ENCODE measurements at places on chromosomes 3 and 15. TPM values are rescaled to one million over a fixed set of nuclear protein-coding genes. Genes with fewer than 3 reads are reported as not detected.

DNA sequence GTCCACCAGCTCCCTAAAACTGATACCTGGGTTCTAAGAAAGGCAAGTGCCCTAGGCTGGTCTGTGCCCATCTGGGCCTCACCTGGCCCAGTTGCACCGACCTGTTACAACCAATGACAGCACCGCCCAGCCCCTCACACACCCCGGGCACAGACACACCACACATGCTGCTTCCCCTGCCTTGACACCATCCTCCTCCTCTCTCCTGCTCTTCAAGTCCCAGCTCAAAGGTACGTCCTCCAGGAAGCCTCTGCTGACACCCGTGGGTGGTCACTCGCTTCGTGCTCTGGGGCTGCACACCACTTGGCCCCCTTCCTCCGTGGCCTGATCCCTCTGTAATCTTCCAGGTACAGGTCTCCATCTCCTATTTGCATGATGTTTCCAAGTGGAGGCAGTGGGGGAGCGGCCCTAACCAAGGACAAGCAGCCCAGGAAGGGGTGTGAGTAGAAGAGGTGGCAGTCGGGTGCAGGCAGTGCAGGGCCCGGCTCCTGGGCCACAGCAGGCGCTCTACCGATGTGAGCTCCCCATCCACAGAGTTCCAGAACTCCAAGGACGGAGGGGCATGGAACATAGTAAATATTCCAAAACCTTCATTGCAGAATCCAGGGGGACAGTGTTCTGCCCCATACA, 144.6 kb downstream of the NUP210 start:
- DNase-seq = no peak

ARGFX gene
- polyA plus RNA-seq = not detected

DNA sequence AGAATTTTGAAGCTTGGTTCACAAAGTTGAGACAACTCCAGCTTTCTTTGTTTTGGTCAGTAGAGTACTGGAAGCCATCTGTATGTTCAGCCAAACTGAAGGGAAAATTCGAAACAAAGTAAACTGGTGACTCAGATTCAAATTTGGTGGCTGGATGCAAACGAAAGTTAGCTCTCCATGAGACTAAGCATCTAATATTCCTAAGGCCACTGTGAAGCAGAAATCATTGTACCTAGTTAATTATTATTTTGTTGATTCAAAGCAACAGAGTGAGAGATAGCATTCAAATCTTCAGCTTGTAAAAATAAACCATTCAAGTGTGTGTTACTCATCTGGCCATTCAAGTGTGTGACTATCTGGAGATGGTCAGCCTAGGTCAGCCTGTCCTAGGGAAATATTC, 42.1 kb downstream of the NR2F2 start:
- no peak for DNase-seq

- DNase-seq = no peak
These were observed 47.5 kb upstream of the FRMD4B start for GRCh38 chr3:69433121-69433968.

MITF gene
- polyA plus RNA-seq = 40.7 TPM

GRCh38 chr15:70049701-70050301, 47.9 kb downstream of the TLE3 start:
- DNase-seq = no peak

DNA sequence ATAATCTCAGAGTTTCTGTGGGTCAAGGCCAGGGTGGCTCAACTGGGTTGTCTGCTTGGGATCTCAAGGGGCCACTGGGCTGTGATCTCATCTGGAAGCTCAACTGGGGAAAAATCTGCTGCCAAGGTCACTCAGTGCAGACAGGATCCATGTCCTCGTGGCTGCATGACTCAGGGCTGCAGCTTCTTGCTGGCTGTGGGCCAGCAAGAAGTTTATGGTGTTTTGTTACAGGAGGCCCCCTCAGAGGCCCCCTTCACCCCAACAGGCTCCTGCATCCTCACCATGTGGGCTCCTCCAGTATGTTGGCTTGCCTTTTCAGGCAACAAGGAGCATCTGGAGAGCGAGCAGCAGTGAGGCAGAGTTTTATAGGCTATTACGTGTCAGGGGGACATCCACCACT, 14.6 kb downstream of the OCA2 start:
- DNase-seq = no peak

PLSCR2 gene
- 1.0 TPM for polyA plus RNA-seq

DNA sequence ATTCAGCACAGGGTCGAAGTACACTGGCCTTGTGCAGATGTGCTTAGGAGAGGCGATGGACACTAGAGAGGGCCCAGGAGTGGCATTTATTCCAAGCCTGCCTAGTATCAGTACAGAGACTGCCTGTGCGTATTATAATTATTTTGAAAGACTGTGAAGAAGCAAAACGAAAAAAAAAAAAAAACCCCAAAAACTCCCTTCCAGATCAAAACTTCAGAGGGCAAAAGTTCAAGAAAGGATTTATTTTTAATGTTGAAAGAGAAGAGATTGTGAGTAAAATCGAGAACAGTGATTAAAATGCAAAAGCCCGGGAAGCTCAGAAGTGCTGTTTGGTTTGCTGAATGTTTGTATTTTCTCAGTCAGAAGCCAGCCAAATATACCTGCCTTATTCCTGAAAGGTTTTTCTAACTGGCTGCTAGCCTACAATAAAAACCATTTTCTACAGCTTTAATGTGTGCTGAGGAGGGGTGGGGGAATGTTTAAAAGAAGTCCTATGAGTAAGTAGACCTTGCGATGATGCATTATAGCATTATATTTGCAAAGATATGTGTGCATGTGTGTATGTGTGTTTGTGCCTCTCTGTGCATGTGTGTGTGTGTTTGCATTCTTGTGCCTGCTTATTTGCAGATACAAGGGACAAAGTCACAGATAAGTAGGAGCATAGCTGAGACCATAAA, 19.3 kb upstream of the LZTFL1 start:
- DNase-seq = no peak

ACKR4 gene
- 1.6 TPM for polyA plus RNA-seq

ATXN7 gene
- 29.0 TPM for polyA plus RNA-seq

TRH gene
- polyA plus RNA-seq = 0.12 TPM

- no peak for DNase-seq
These were observed 16.3 kb downstream of the BHLHE40 start for GRCh38 chr3:4995500-4996053.
